AG04450 (cell line): ENCODE measurements at places on chromosomes 5 and 9. TPM values are rescaled to one million over a fixed set of nuclear protein-coding genes. Genes with fewer than 3 reads are reported as not detected.
A peak's percentile ranks its signal among the peaks of the same experiment; 100 is the strongest.

Gene LIFR
- polyA plus RNA-seq: 12.7 and 18.6 TPM in 2 replicates

DNA sequence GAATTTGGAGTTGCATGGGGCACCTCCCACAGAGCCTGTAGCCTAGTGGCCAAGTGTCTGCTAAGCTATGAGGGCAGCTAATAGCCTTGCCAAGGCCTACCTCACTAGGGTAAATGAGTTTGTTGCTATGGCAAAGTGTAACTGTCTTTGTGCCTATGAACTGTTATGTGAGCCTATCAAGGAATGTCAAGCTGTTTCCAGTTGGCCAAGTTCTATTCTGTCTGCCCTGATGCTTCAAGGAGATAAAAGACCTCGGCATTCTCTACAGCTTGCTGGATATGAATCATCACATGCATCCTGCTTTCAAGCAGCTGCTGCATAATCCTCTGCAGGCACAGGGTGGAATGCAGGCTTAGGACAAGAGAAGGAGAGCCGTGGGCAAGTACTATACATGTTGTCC lies 69.8 kb upstream of the CCDC112 start:
- peak; percentile 82 for DNase-seq

DNA sequence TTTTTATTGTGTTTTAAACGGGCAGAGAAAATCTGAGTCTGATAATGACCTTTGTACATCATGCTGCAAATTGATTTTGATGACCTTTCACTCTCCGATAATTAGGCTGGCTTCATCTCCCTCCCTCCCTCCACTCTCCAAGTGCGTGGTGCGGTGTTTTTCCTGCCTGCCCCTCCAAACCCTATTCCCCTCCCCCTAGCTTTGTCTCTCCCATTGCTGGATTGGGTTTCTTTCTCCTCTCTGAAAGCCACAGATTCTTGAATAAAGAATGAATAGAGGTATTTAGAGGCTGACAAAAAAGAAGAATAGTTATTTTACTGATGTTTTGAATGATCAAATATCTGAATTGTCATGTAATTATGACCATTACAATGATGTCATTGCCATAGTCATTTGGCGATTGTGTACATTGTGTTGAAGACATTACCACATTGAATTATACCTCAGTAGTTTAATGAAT lies 571.1 kb upstream of the ZNF608 start:
- no peak for DNase-seq

DNA sequence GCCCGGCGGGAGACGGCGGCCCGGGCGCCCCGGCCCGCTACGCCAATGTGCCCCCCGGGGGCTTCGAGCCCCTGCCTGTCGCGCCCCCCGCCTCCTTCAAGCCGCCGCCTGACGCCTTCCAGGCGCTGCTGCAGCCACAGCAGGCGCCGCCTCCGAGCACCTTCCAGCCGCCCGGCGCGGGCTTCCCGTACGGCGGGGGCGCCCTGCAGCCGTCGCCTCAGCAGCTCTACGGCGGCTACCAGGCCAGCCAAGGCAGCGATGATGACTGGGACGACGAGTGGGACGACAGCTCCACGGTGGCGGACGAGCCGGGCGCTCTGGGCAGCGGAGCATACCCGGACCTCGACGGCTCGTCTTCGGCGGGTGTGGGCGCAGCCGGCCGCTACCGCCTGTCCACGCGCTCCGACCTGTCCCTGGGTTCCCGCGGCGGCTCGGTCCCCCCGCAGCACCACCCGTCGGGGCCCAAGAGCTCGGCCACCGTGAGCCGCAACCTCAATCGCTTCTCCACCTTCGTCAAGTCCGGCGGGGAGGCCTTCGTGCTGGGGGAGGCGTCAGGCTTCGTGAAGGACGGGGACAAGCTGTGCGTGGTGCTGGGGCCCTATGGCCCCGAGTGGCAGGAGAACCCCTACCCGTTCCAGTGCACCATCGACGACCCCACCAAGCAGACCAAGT lies 723 bp downstream of the SNX18 start:
- no peak for DNase-seq

Gene SPACA9
- 3.3 and 3.6 TPM in 2 replicates for polyA plus RNA-seq

Gene SV2C
- polyA plus RNA-seq: not detected in 2 replicates

- DNase-seq: no peak
These were observed 1.1 kb downstream of the PALM2AKAP2 start for GRCh38 chr9:109781086-109781485.

DNA sequence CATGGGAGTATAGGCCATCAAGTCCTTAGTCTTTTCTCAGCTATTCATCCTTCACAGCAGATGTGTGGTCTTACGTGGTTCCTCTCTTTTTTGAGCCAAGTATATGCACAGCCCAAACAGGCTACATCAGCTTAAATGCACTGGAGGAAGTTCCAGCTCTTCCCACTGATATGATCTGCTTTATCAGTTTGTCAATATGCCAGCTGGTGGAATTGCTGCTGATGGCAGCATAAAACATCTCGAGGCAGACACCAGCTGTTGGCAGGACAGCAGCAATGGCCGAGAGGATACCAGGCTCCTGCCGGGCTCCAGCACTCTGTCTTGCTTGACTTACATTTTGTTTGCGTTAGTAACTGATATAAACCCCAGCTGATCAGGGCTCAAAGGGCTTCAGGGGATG lies 143.4 kb downstream of the TENT4A start:
- DNase-seq: no peak

DNA sequence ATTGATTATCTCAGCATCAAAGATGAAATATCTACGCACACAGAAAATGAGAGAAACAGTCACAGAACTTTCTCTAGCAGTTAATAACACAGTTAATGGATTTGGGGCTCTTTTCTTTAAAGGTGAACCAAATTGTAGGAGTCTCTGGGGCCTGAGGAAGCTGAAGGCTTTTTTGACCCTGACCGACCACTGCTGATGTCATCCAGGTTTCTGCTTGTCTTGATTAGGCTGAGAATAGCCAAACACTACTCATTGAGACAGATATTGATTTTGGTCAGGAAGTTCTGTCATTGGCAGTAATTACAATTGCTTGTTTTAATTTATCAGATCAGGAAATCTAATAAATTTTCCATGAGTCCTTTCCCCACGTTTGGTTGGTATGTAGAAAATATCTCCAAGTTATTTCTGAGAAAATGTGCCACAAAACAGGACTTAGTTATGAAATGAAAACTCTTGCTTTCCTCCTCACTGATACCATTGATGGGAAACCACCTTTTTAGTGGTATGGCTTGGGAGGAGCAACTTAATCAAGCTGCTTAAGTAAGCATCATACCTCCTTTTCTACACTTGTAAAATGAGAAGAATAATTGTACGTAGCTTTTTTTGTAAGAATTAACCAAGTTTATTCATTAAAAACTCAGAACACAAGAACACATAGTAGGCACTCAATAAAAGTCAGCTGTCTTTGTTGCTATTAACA lies 19.7 kb downstream of the CARTPT start:
- DNase-seq: no peak

DNA sequence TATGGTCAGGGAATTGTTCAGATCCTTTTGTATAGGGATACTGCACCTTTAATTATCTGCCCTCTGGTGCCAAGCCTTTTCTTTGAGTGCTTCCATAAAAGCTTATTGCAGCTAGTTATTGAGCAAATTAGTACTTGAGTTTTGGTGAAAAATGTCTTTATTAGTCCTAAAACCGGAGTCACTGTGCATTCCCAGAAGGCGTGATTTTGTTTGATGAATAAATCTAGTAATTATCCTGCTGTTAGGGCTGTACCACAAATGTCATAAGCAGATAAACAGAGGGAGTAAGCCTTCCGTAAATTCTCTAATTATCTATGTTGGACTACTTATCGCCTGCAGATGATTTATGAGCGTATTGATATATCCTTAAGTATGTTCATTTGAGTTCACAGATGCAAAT lies 620.7 kb upstream of the ARRDC3 start:
- DNase-seq: no peak

Gene EPB41L4B
- polyA plus RNA-seq: 1.0 and 1.5 TPM in 2 replicates

Gene LSM11
- polyA plus RNA-seq: 1.8 and 2.5 TPM in 2 replicates

Gene AGXT2
- polyA plus RNA-seq: not detected in 2 replicates

GRCh38 chr5:173274771-173275170 lies 39.8 kb upstream of the NKX2-5 start:
- DNase-seq: no peak

DNA sequence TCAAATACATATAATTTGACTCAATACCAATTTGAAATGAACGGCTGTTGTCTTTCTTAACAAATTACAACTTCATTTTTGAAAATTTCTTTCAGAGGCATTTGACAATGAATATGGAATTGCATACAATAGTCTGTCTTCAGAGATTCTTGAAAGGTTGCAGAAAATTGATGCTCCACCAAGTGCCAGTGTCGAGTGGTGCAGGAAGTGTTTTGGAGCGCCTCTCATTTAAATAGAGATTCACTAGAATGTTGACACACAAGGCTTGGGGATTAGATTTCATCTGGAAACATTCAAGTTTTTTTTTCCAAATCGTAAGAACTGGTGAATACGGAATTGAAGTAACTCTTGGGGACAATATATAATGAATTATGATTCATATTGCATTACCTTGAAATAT lies 8.1 kb downstream of the RPS6 start:
- no peak for DNase-seq

Gene PCDHGB6
- polyA plus RNA-seq: 3.3 and 3.8 TPM in 2 replicates

DNA sequence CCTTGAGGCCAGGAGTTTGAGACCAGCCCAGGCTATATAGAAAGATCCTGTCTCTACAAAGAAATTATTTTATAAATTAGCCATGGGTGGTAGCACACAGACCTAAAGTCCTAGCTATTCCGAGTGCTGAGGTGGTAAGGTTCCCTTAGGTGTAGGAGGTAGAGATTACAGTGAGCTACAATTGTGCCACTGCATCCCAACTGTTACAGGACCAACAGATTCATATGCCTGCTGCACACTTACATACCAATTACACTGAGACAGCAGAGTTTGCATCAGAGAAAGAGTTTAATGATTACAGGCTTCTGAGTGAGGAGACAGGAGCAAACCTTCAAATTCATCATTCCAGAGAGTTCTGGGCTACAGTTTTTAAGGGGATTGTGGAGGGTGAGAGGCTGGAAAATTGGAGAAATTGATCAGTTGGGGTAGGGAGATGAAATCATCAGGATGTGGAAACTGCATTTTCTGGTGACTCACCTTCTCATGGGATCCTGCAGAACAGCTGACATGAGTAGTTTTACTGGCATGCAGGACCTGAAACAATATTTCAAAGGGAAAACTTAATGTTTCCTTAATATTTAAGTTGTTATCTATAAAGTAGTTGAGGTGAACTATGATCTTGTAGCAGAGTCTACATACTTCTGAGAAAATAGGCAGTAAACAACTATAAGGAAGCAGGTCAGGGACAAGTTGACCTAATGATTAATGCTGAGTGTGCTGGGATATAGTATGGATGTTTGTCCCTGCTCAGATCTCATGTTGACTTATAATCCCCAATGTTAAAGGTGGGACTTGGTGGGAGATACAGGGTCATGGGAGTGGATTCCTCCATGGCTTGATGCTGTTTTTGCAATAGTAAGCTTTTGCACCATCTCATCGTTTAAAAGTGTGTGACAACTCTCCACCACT lies 54.7 kb downstream of the ANXA2R start:
- no peak for DNase-seq

- no peak for DNase-seq
These were observed 1771.7 kb upstream of the CDH9 start for GRCh38 chr5:28809811-28810750.

Gene CCL27
- polyA plus RNA-seq: not detected in 2 replicates

Gene TBCA
- 135 and 192 TPM in 2 replicates for polyA plus RNA-seq

Gene GLRA1
- polyA plus RNA-seq: not detected in 2 replicates

Gene LECT2
- polyA plus RNA-seq: not detected in 2 replicates

- no peak for DNase-seq
These were observed 24.6 kb upstream of the LRRC14B start for GRCh38 chr5:166441-167372.

Gene CCDC192
- not detected in 2 replicates for polyA plus RNA-seq

Gene NOL6
- polyA plus RNA-seq: 34.7 and 42.6 TPM in 2 replicates

Gene TNC
- polyA plus RNA-seq: 265 and 319 TPM in 2 replicates

Gene GLDC
- polyA plus RNA-seq: 0.17 and 0.20 TPM in 2 replicates

Gene BARX1
- polyA plus RNA-seq: not detected in 2 replicates

- peak; percentile 1 for DNase-seq
These were observed 214.9 kb upstream of the WWC1 start for GRCh38 chr5:168076561-168076991.

Gene CTSL
- 180 and 224 TPM in 2 replicates for polyA plus RNA-seq

Gene CORO2A
- polyA plus RNA-seq: 1.4 TPM in 2 replicates

DNA sequence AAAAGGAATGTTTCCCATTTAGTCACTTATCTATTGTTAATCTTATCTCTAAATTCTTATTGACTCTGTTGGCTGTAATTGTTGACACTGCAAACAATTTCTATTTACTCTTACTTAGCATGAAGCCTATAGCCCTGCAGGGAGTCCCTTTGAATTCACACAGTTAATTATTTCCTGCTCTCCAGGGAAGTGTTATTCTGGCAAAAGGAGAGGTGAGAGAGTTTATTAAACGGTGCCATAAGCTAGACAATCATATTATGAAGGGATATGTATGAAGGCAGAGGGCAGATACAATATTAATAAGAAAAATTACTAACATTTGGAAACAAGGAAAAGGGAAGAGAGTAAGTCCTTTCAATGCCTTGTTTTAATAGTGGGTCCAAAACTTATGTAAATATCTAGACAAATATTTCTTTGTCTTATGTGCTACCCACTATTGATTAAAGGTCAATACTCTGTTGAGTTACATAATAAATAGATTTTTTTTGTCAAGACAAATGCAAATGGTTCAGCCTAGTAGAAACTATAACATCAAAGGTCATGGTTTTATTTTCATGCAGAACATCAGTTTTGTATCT lies 107.1 kb downstream of the CDH18 start:
- DNase-seq: no peak

DNA sequence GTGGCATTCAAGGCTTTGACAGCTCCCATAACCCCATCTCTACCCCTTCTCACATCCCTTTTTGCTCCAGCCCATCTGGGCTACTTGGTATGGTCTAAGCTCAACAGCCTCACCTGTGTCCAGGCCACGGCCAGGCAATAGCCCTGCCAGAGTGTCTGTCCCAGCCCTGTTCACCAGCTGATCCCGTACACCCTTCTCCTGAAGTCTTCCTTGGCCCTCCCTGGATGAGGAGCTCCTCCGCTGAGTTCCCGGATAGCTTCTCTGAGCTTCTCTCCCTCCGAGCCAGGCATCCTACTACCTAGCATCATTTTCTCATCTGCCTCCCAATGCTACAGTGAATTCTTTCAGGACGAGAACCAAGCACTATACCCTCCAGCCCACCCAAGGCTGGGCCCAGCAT lies 208.2 kb downstream of the DAB2IP start:
- DNase-seq: no peak

Gene KIAA0825
- 1.4 and 2.1 TPM in 2 replicates for polyA plus RNA-seq

Gene OSMR
- 100 and 102 TPM in 2 replicates for polyA plus RNA-seq

DNA sequence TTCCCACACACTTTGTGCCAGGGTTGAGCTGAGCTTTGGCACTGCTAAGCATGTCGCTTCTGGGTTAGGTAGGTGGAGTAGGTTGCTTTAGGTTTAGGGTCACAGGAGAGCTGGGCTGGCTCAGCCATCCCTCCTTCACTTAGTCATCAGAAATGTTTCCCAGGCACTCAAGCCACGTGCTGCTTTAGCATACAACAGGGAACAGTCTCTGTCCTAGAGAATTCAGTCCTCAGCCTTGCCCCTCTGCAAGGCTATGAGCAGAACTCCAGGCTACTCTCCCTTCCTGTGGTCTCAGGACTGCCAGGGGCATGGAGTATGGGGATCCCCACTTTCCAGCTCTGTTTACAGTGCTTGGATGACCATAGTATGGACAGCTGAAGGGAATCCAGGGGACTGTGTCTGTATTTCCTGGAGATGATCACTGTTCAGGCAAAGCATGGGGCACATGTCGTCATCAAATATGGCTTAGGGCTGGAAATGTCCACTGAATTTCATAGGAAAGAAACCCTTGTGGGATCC lies 7.5 kb upstream of the ANKRD33B start:
- no peak for DNase-seq

GRCh38 chr9:129256959-129257713 lies 79.1 kb upstream of the IER5L start:
- DNase-seq: no peak

- no peak for DNase-seq
These were observed 35.4 kb upstream of the ERCC6L2 start for GRCh38 chr9:95840074-95840473.
